ENCODE measurements at places on chromosomes 12 and 14. TPM values are rescaled to one million over a fixed set of nuclear protein-coding genes. Genes with fewer than 3 reads are reported as not detected.

The KRT83 gene
- total RNA-seq = not detected

The MGST1 gene
- 94.7 TPM for total RNA-seq

The SPTB gene
- not detected for total RNA-seq

The FSCB gene
- not detected for total RNA-seq

The C3AR1 gene
- total RNA-seq = not detected

The INHBE gene
- 1.5 TPM for total RNA-seq

The DHRS2 gene
- total RNA-seq = 0.07 TPM

The CPNE8 gene
- total RNA-seq = 8.9 TPM

The CLSTN3 gene
- total RNA-seq = 8.2 TPM

The RNASE7 gene
- total RNA-seq = 33.8 TPM

The PRKD1 gene
- under 0.01 TPM for total RNA-seq

The SYT1 gene
- 0.14 TPM for total RNA-seq

The ZNF84 gene
- 22.9 TPM for total RNA-seq

The PPP2R3C gene
- total RNA-seq = 20.2 TPM

The CEBPE gene
- total RNA-seq = not detected

The MYH7 gene
- total RNA-seq = not detected

The MYO1H gene
- under 0.01 TPM for total RNA-seq

The C14orf132 gene
- total RNA-seq = 1.4 TPM

The BCL7A gene
- total RNA-seq = 19.5 TPM

The GNB3 gene
- total RNA-seq = 0.34 TPM

The NYNRIN gene
- total RNA-seq = 23.3 TPM

The SLC7A8 gene
- total RNA-seq = 26.1 TPM

The ZNF140 gene
- total RNA-seq = 37.3 TPM

The NGB gene
- not detected for total RNA-seq

The EXOC3L4 gene
- total RNA-seq = not detected

The SLC17A8 gene
- total RNA-seq = not detected

The FAM186B gene
- 0.57 TPM for total RNA-seq

The DAO gene
- total RNA-seq = not detected

The FAM222A gene
- total RNA-seq = 0.34 TPM

The DAAM1 gene
- total RNA-seq = 49.9 TPM

The PROX2 gene
- not detected for total RNA-seq

The TCP11L2 gene
- 39.3 TPM for total RNA-seq

The GPD1 gene
- total RNA-seq = under 0.01 TPM

The DBX2 gene
- not detected for total RNA-seq

The SLC5A8 gene
- not detected for total RNA-seq

The DUSP6 gene
- 123 TPM for total RNA-seq

The KRT6A gene
- total RNA-seq = 14,814 TPM

The VRTN gene
- not detected for total RNA-seq

The SLC10A1 gene
- total RNA-seq = not detected

The GPR84 gene
- 0.07 TPM for total RNA-seq

The STXBP6 gene
- not detected for total RNA-seq

The DLGAP5 gene
- 0.07 TPM for total RNA-seq

The FAM181A gene
- total RNA-seq = not detected

The DTX1 gene
- not detected for total RNA-seq

The KRT85 gene
- total RNA-seq = not detected

Measured in nasal cavity respiratory epithelium epithelial cell of viscerocranial mucosa (primary cell).